ENCODE measurements at places on chromosomes 6 and 20.

DNA sequence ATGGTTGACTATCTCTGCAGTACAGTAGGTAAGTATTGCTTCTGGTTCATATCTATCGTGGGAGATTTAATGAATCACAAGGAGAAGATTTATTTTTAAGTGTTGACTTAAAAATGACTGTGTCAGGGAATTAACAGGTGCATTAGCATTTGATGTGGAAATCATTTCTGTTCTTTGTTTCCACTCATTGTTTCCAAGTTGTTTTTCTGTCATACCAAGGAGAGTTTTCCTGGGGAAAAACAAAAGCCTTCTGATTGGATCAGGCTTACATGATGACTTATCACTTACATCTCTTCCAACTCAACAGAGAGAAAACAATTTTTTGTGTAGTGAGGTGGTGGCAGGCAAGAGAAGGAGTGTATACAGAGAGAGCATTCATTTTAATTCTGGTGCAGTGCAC lies 686.4 kb downstream of the HTR1B start:
- DNase-seq, result no peak

GRCh38 chr6:135412761-135413160 lies 84.8 kb downstream of the AHI1 start:
- no peak for DNase-seq

GRCh38 chr6:52312461-52312860 lies 27.9 kb upstream of the MCM3 start:
- no peak for DNase-seq

- no peak for DNase-seq
Observed at GRCh38 chr6:70314296-70314695, 11.4 kb upstream of the COL9A1 start.

DNA sequence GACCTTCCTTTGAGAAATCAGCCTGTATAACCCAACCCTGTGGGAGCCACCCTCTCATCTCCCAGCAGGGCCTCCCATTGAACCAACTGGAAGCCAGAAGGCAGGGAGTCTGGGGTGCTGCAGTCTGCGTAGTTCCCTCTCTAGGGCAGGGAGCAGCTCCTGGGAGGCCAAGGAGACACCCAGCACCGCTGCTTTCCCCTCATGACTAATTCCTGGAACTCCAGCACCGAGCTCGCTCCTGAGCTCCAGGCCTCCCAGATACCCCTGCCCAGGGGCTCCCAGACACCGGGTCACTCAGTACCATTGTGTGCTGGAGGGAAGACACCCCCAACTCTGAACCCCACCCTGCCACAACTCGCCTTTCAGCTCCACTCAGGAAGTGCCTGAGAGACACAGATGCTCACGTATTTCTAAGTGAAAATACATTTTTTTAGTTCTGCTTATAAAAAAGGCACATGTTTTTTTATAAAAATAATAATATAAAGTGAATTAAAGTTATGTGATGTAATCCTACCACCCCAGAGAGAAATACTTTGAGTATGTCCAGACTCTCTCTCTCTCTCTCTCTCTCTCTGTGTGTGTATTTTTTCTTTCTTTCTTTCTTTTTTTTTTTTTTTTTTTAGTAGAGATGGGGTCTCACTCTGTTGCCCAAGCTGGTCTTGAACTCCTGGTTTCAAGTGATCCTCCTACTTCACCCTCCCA lies 17.5 kb downstream of the PIM1 start:
- DNase-seq, result no peak

GRCh38 chr6:48150701-48151100 lies 39.7 kb upstream of the PTCHD4 start:
- DNase-seq, result no peak

DNA sequence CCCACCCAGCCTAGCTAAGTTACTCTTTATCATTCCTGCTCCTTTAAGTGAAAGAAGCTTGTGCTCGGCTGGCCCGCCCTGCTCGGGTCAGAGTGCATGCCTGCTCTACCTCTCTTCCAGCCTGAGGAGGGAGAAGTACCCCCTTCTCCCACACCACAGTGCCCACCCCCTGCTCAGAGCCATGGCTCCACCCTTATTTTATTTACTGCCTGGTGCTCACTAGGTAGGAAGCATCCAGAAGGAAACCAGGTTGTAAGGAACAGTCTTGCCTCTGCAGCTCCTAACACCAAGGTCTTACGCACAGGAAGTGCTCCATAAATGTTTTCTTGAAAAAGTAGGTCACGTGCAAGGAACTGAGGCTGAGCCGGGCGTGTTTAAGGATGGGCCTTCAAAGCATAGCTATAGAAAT lies 105.7 kb upstream of the SNX9 start:
- no peak for DNase-seq

DNA sequence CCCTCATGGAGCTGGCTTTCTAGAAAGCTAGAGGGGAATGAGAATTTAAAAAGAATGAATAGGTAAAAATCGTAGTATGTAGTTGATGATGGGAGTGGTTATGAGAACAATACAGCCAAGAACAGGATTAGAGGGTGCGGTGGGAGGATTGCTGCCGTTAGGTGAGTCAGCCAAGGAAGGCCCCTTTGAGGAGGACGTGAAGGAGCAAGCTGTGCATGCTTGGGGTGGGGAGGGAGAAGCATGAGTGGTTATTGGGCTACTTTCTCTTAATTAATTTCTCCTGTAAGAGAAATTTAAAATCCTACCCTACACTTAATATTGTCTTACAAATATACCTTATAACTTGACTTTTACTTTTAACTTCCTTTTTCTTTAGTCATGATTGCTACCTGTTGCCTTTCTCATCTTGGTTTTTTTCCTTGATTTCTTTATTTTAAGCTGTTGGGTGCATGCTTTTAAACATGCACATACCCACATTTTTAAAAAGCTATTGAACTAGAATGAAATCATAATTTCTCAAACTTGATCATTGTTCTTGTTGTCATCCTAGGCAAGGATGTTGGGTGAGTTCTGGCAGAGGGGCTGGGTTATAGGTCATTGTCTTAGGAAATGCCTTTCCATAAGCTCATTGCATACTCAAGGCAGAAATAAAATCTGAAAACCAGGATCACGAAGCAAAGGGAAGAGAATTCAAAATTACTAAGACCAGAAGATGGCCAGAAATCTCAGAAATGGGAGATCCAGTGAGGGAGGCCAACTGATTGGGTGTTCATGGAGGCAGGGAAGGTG lies 114.5 kb downstream of the TCP11 start:
- no peak for DNase-seq

- no peak for DNase-seq
Observed at GRCh38 chr20:49973981-49974380, 8.8 kb upstream of the SNAI1 start.

- no peak for DNase-seq
Observed at GRCh38 chr6:129184808-129185366, 301.9 kb downstream of the LAMA2 start.

GRCh38 chr6:51963980-51964379 lies 123.4 kb downstream of the PKHD1 start:
- no peak for DNase-seq

- no peak for DNase-seq
Observed at GRCh38 chr6:44156494-44157151, 2.0 kb upstream of the CAPN11 start.

Measured in GM20000 (cell line).